Myocyte (in vitro differentiated cells): ENCODE measurements at places on chromosomes 4 and X.

GRCh38 chr4:145216535-145216934, 36.1 kb upstream of the OTUD4 start:
- peak; percentile 58 for DNase-seq

- no peak for DNase-seq
Measured at GRCh38 chr4:184370711-184371389, 103.5 kb downstream of the IRF2 start.

- no peak for DNase-seq
Measured at GRCh38 chr4:114191496-114191895, 212.0 kb upstream of the ARSJ start.

- DNase-seq = no peak
Measured at GRCh38 chr4:3789587-3789986, 23.4 kb downstream of the ADRA2C start.

GRCh38 chrX:134758652-134759051, 100.4 kb upstream of the PLAC1 start:
- no peak for DNase-seq

GRCh38 chr4:170386971-170387370, 297.2 kb upstream of the AADAT start:
- DNase-seq = no peak

DNA sequence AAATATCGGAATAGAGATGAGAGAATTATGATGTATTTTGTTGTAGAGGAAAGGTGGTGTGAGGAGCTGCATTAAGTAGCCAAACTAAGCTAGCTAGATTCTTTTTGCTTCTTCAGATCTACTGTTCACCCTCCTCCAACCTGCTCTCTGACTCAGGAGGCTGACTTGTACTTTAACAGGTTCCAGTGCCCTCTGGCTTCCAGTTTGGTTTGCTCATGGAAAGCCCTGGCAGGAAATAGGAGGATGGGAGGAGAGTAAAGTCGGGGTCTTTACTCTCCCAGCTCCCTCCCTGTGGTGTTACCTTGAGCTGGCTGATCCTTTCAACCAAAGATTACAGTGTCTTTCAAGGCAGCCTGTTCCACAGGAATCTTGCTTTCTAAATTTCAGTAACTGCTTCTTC, 277.0 kb upstream of the EDA2R start:
- no peak for DNase-seq

DNA sequence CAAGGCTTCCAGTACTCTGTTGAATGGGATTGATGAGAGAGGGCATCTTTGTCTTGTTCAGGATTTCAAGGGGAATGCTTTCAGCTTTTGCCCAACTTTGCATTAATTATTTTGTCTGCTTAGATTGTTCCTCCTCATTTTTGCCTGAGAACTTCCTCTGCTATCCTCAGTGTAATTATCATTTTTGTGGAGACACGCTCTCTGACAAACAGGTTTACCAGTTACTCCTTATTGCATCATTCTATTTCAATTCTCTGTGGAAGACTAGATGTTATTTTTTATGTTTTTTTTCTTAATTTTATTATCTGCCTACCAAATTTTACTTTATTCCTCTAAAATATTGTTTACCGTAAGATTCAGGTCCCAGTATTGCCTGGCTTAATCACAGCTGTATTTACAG, 349.2 kb downstream of the ADGRL3 start:
- no peak for DNase-seq

DNA sequence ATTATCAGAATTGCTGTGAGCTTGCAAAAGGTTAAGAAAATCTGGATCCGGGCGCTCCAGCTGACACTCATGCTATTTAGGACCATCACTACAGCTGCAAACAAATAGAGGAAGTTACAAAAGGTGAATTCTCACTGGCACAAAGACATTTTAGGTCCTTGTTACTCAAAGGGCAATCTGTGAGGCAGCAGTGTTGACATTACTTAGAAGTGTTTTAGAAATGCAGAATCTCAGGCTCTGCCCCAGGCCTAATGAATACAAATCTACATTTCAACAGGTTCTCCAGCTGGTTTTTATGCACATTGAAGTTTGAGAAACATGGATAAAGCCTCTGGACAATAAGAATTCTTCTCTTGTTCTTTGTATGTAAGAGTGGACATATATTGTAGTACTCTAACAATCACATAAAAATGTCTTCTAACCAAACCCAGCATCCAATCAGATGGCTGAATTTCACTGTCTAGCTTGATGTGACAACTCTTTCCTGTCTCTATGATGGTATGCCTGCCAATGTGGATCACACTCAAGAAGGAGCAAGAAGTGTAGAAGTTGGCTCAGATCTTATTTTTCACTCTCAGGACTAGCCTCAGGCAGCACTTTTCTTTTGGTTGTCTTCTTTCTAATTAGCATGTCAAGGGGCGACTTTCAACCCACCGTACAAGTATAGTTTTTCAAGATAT, 18.8 kb downstream of the SLC7A11 start:
- no peak for DNase-seq

GRCh38 chrX:33062041-33062440, 149.3 kb downstream of the DMD start:
- DNase-seq = no peak

DNA sequence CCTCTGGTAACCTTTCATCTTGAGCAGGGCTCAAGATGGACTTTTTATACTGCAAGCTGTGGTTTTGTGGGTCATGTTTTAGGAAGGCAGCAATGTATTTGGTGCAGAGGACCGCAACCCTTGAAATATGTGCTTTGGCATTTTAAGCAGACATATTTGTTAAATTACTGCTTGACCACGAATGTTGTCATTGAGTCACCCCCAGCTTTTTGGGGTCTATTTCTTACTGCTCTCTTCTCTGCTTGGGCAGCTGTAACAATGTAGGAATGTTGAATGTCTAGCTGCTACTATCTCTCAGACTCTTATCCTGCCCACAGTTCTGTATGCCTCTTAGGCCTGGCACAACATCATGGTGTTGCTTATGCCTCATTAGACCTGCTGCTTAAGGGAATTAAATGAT, 6.0 kb downstream of the RBPJ start:
- DNase-seq = peak; percentile 84

DNA sequence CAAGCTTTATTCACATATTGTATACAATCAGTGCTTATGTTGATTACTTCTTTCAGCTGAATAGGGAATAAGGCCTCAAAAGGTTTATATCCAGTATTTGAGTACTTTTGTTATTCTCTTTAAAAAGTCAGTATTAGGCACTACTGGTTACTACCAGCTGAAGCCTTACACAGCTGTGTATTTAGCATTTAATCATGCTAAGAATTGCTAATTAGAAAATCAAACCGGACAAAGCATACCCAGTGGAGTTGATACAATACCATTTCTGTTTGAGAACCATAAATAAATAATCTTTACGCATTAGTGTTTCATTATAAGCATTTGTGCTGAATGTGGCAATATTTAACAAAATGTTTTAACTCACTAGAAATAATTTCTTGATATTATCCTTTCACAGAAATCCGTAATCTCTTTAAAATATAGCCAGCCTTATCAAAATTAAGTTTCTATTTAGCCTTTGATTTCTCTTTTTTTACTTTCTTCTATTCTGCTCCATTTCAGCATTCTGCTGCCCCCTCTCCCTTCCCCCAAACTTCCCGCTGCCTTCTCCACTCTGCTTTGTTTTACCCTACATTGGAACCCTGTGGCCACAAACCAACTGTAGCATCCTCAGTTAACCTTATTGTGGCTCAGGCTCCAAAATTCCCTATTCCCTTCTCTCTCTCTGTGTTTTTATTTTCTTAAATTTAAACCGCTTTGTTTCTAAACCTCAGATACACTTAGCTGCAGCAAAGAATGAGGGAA, 37.8 kb downstream of the UGT8 start:
- no peak for DNase-seq

GRCh38 chrX:118026631-118027030, 90.0 kb downstream of the KLHL13 start:
- no peak for DNase-seq

- peak; percentile 20 for DNase-seq
Measured at GRCh38 chrX:138856881-138857604, 145.5 kb upstream of the FGF13 start.

DNA sequence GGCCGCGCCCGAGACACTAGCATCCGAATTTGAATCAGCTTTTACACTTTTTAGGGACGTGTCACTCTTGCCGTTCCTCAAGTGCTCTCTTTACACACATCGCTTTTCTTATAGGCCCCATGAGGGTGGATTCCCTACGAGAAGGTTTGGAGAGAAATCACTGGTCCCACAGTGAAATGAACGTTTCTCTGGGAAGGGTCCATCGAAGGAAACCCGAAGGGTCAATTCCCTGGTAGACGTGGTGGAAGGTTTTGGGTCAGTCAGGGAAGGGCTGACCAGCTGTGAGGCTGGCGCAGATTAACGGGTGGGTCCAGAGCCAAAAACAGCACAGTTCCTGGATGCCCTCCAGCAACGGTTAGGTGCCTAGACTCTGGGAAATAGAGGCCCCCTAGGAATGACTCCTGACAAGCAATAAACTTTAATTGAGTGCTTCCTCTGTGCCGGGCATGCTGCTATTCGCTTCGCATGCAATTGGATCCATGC, 35.9 kb downstream of the ETDC start:
- DNase-seq = peak; percentile 59

DNA sequence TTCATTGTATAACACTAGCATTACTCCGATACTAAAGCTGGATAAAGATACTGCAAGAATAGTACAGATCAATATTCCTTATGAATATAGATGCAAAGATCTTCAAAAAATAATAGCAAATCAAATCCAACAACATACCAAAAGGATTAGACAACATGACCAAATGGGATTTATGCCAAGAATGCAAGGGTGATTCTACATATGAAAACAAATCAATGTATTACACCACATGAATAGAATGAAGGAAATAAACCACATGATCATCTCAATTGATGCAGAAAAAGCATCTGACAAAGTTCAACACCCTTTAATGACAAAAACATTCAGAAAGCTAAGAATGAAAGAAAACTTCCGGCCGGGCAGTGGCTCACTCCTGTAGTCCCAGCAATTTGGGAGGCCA, 42.8 kb downstream of the CUL4B start:
- no peak for DNase-seq

DNA sequence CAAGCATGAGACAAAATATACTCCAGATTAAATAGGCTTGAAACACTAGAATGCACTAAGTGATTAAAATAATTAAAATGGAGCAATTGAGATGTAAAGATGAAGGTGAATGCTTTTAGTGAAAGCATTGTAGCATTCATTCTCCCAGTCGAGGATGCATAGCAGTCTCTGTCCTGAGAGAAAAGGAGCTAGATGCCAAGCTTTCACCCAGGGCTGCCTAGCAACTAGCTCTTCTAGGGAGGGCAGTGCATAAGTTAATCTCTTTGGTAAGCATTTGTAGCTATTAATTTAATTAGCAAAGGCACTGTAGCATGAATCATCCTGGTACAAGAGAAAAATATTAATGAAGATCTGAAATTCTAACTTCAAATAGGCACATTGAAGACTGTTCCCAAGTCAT, 1014.8 kb downstream of the C4orf33 start:
- no peak for DNase-seq

GRCh38 chr4:45082101-45082500, 355.7 kb upstream of the GNPDA2 start:
- DNase-seq = no peak

GRCh38 chr4:156945532-156945931, 26.1 kb downstream of the PDGFC start:
- DNase-seq = no peak

- no peak for DNase-seq
Measured at GRCh38 chrX:70496491-70496890, 51.9 kb downstream of the DLG3 start.

- DNase-seq = peak; percentile 49
Measured at GRCh38 chr4:119299260-119299671, 22.7 kb downstream of the FABP2 start.
